ENCODE measurements at places on chromosomes 16 and 17.

- DNase-seq = no peak
These were observed 295.4 kb downstream of the TOX3 start for GRCh38 chr16:52251495-52251894.

- DNase-seq = no peak
These were observed 19.5 kb downstream of the MRM3 start for GRCh38 chr17:801660-802059.

- DNase-seq = no peak
These were observed 37.9 kb upstream of the LRRC75A start for GRCh38 chr17:16529906-16530305.

- no peak for DNase-seq
These were observed 37.2 kb downstream of the CCDC182 start for GRCh38 chr17:57707892-57708291.

DNA sequence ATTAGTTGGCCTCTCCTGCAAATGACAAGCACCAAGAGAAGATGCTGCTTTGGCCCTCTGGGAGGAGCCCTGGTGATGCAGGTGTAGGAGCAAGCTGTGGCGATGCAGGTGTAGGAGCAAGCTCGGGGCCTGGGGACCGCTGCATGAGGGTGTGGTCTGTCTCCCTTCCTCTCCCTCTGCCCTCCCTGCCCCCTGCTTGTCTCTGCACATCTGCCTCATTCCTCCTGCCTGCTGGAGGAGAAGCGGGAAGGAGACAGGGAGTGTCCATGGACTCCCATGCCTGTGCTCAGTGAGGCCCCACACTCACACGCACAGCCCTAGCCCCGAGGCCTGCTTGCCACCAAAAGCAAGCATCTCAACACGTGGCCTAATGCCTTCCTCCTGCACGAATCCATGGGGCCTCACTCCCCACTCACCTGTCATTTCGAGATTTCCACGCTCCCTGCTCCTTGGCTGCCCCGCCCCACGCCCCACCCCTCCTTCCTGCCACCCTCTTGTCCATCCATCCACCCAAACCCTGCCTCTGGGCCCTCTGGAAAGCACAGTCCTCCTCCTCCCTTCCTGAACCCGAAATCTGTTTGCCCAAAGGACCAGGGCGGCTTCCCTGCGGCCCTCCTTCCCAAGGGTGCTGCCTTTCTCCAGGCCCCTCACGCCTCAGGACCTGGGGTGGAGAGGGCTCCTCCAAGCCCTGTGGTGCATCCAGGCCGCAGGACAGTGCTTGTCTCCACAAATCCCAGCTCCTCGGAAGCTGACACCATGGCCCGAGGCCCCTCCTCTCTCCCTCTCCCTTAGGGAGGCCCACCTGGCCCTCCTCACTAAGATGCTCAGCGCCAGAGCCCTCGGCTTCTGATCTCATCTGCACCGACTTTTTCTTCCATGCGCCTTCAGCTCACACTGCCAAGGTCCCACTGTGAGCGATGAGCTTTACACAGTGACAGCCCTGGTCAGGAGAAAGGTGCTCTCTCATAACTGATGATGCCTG is 11.8 kb upstream of the ALDH3A1 start:
- no peak for DNase-seq

DNA sequence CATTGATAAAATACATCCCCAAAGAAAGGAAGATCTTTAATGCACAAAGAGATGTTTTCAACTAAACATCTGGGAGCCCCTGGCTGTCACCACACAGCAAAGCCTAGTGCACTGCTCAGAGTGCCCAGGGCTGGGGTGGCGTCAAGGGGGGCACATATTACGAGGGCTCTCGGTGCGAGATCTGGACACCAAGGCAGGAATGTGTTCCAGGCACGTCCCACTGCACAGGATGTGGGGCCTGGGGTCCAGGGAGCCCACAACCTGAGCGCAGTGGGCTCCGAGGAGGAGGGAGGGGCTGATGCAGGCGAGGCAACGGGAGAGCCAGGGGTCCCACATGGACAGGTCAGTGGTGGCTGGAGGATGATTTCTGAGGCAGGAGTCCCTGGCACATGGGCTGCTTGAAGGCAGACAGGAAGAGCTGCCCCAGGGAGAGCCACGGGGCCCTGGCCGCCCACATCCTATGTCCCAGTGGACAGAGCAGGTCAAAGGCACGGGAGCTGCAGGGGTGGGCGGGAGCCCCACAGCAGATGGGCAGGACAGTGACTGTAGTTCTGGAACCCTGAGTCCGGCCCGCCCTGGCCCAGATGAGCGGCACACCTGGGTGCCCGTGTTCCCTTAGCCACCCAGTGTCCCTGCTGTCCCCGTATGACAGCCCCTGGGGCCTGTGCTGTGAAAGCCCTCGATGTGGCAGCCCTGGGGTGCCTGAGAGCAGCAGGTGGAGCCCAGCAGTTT is 56.4 kb downstream of the ZNF778 start:
- DNase-seq = no peak

DNA sequence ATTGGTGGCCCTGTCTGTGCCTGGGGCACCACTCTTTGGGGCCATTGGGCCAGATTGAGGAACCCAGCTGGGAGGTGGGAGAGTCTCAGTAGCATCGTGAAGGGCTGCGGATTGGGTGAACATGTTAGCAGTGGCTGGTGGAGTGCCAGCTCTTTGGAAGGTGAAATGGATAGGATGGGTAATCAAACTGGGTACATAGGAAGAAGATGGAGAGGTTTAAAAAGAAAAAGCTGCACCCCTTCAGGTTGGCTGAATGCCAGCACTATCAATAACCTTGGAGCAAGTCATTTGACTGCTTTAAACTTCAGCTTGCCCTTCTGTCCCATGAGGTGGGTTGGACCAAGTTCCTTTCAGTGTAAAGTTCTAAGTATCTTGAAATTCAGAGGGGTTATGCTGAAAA is 95.0 kb downstream of the RPTOR start:
- DNase-seq = no peak

DNA sequence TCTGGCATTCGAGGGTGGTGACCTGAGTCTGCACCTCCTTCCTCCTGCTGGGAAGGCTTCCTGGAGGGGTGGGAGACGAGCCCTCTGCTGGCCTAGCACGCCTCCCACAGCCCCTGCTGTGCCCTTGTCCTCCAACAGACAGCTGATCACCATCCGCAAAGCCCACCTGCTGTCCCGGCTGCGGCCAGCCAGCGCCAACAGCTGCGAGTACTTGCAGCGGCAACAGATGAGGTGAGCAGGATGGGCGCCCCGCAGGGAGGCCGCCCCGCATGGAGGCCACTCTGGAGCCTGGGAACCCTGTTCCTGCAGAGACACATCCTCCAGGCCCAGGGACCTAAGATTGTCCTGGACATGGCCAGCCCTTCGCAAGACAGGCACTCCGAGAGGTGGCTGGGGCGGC is 21.6 kb downstream of the UBALD1 start:
- no peak for DNase-seq

DNA sequence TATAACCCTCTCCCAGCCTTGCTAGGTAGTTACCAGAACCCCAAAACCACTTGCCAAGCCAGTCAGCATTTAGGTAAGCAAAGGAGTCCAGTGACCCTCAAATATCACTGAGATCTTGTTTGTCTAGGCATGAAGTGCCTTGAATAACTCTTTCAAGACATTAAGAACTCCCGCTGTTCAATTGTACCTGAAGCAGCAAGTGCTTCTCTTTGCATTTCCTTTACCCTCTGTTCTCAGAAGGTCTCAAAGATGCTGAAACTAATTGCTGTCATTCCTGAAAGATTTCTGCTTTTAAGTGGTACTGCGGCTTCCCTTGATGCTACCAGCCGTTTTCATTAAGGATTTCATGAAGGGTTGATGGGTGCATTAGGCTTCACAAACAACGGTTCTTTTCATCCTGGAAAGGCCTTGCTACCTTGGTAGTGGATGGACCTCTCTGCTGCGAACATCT is 142.7 kb downstream of the PITPNC1 start:
- no peak for DNase-seq

DNA sequence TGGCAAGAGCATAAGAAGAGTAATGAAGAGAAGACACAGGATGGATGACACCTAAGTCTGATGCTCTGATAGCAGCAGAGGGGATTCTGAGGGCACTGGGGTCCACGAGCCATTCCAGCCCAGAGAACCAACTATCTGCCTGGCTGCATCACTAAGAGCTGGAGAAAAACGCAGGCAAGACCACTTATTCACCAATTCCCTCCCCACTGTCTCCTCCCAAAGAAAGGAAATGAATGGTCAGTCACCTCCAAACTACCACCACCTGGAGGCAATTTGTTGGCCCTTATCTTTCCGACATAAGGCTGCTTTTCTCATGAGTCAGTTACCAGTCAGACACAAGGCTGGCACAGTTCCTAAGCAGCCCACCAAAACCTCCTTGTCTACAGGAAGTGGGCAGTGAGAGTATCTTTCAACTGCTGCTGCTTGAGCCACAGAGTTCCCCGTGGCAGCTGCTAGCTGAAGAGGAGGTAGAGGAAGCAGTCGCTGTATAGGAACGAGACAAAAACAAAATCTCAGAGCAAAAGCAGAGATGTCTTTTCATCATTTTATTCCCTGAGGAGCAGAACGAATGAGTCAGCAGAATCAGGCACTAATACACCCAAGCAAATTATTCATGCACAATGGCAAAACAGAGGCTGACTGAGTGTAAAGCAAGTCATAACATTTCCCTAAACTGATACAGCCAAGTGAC is 111.1 kb downstream of the SMG6 start:
- peak; percentile 68 for DNase-seq

GRCh38 chr16:11128211-11129141 is 127.5 kb downstream of the SOCS1 start:
- DNase-seq = no peak

- peak; percentile 92 for DNase-seq
These were observed 672 bp upstream of the ALKBH5 start for GRCh38 chr17:18182978-18183333.

- DNase-seq = no peak
These were observed 110.2 kb upstream of the NLRP1 start for GRCh38 chr17:5694551-5694950.

- no peak for DNase-seq
These were observed 104.4 kb downstream of the MYO1D start for GRCh38 chr17:32772453-32773025.

- no peak for DNase-seq
These were observed 23.0 kb upstream of the SMG8 start for GRCh38 chr17:59186850-59187249.

- peak; percentile 88 for DNase-seq
These were observed 379 bp upstream of the OTOP2 start for GRCh38 chr17:74923538-74924249.

DNA sequence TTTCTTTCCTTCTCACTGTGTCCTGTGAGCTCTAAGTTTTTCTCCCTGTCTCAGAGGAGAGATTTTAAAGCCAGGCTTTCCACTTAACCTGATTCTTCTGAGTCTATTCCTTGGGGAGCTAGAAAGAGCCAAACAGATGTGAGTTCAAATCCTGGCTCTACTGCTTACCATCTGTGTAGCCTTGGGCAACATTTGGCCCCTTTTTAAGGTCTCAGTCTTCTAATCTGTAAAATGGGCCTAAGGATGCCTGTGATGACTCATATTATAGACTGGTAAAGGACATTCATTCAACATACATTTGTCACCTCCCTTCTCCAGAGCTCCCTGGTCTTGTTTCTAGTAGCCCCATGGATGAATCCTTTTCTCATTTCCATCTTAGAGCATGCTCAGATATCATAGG is 304.0 kb downstream of the SHISA9 start:
- no peak for DNase-seq

DNA sequence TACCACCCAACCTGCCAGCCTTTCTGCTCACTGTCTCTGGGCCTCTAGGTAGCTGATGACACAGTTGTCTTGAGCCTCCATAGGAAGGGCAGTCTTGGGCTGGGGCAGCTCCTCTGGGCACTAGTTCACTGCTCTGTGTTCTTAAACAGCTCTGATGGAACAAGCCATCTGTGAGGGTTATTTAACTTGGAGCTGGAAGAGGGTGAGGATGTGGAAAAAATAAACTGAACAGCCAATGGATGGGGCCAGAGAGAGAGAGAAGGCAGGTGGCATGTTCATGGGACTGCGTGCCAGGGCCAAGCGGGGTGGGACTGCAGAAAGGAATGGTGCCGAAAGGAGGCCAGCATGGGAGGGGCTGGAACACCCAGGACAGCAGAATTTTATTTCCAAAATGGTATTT is 52.6 kb downstream of the HIC1 start:
- no peak for DNase-seq

DNA sequence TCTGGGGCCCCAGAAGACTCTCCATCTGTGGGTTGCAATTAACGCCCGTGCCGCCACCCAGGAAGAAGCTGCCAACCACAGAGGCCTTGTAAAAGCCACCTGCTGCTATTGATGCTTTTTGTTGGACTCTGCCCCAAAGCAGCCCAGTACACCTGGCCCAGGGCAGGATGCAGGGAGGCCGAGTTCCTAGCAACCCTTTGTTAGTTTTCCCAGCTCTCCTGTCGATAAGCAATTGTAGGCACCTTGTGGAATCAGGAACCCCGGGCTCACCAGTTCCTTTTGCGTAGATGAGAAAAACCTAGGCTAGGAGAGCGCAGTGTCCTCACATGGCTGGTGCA is 103.3 kb downstream of the ABCC6 start:
- DNase-seq = no peak

- DNase-seq = peak; percentile 94
These were observed at the start of gene BAHCC1 for GRCh38 chr17:81394921-81395599. Gene BAHCC1 (plus strand): TSS chr17:81395457. CDS start chr17:81399740, 4,283 bp downstream.

DNA sequence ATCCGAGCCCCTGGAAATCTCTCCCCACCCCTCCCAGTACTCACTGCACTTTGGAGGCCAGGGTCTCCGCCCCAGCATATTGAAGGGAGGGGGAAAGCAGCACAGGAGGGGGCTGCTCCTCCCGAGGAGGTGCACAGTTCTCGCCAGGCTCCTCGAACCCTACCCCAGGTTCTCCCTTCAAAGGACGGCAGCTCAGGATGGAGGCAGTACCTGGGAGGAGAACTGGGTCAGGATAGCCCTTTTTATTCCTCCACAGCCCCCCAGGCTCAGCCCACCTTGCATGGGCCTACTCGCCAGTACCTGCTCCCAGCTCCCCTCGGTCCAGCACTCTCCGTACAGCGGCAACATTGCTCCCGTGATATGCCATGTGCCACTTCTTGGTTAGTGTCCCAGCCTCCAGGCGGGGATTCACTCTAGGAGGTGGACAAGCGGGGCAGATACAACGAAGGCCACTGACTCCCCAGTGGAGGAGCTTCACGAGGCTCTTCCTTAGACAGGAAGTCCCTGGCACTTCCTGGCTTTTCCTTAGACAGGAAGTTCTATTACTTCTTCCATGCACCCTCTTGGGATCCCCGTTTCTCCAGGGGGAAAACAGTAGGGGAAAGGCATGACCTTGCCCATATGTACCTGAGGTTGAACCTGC is 2.1 kb upstream of the GPS2 start:
- no peak for DNase-seq

DNA sequence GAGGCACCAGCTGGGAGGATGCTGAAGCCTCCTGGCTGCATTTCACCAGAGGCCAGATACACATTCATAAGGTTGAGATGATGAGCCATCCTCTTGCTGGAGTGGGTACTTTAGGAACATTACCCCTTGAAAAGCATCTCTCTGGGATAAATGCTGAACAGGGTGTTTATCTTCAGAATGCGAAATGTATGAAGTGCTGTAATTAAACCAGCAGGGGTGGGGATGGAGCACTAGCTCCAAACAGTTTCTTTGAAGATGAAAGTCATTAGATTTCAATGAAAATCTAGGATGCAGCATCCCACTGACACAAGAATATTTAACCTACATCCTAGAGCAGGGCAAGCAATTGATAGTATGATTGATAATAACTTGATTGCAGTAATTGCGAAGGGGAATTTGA is 158.1 kb downstream of the CYLD start:
- DNase-seq = no peak
